Tongue (tissue), 3 donors: ENCODE measurements at places on chromosomes 4 and X. TPM values are rescaled to one million over a fixed set of nuclear protein-coding genes. Genes with fewer than 3 reads are reported as not detected.

The OTUD6A gene
- total RNA-seq: not detected

The SSX2 gene
- total RNA-seq: not detected

The UCP1 gene
- total RNA-seq: not detected

The TRIM2 gene
- total RNA-seq: 56.7 TPM

The GLRA3 gene
- total RNA-seq: not detected

The PDZD4 gene
- 4.1 TPM for total RNA-seq
